ENCODE measurements at places on chromosomes 4 and X. TPM values are rescaled to one million over a fixed set of nuclear protein-coding genes. Genes with fewer than 3 reads are reported as not detected.

GRCh38 chr4:57504797-57505530, 394.8 kb upstream of the IGFBP7 start:
- H3K27me3 ChIP-seq, result no peaks in the 10 kb centered on the region
- H3K4me1 ChIP-seq, result no peaks in the 10 kb centered on the region
- no peaks in the 10 kb centered on the region for H3K36me3 ChIP-seq
- no peak overlapping the region for H3K27ac ChIP-seq

DNA sequence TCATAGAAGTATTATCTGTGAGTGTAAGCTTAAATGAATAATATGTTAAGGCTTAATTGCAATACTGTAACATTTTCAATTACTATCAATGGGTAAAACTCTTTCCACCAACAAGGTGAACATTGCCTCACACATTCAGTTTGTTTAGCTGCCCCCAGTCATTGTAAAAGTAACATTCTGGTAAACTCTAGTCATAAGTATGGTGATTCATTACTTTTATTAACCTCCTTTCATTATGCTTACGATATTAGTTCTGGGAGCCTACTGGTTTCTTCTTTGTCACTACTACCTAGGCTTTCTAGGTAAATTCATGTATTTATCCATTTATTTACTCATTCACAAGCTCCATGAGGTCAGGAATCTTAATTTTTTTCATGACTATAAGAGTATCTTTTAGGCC, 412.8 kb upstream of the SLIT2 start:
- no peaks in the 10 kb centered on the region for H3K27me3 ChIP-seq
- H3K4me3 ChIP-seq, result no peak overlapping the region
- no peak overlapping the region for H3K27ac ChIP-seq
- H3K36me3 ChIP-seq, result no peaks in the 10 kb centered on the region
- H3K4me1 ChIP-seq, result no peaks in the 10 kb centered on the region

- H3K27me3 ChIP-seq, result no peaks in the 10 kb centered on the region
- H3K36me3 ChIP-seq, result no peaks in the 10 kb centered on the region
- no peak overlapping the region for H3K4me3 ChIP-seq
Observed at GRCh38 chr4:55965585-55965984, 16.8 kb downstream of the CEP135 start.

Gene CYP2U1
- total RNA-seq, result 7.2 TPM

Measured in left lung (tissue), 14 donors.